ENCODE measurements at places on chromosomes 2 and 18. TPM values are rescaled to one million over a fixed set of nuclear protein-coding genes. Genes with fewer than 3 reads are reported as not detected.

Gene MROH2A
- not detected for total RNA-seq

Gene FEV
- not detected for total RNA-seq

Gene CMPK2
- 4.9 TPM for total RNA-seq

Gene REG3G
- total RNA-seq = not detected

Gene ESPNL
- 0.12 TPM for total RNA-seq

Gene SPATA3
- not detected for total RNA-seq

Gene MTCL1
- 15.9 TPM for total RNA-seq

Gene ALLC
- total RNA-seq = not detected

Gene AFF3
- total RNA-seq = 8.7 TPM

Gene ZNF804A
- not detected for total RNA-seq

Gene LAMA3
- total RNA-seq = 6.6 TPM

Gene LOXL3
- 1.6 TPM for total RNA-seq
